Nephron progenitor cell (in vitro differentiated cells): ENCODE measurements at places on chromosomes 12 and 14.

GRCh38 chr14:103361867-103362266, 23.3 kb upstream of the MARK3 start:
- DNase-seq: no peak

DNA sequence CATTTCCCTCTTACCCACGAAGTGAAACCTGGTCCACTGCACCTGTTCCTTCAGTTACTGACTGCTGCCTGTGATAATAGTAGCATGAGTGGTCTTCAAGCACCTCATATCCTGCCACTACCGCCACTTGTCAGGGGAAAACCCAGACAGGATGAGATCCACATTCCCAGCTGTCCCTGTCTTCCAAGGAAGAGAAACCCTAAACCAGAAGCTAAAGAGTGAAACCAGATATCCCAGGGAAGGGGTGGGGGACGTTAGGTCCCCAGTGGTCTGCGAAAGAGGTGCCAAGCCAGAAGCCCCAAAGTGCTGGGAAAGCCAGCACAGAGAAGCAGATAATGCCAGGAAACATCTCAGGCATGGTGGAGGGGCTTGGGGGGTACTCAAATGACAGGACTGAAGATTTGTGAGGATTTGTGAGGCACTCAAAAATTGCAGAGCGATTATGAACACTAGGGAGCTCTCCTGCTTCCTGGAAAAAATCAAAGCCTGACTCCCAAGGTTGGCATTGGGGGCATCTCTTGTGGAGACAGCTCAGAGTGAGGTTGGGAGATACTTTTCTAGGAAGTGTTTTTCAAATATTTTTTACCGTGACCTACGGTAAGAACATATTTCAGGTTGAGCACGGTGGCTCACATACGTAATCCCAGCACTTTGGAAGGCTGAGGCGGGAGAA, 77.9 kb downstream of the TMEM30B start:
- DNase-seq: peak; percentile 22

- DNase-seq: no peak
Measured at GRCh38 chr14:81449114-81449513, 49.0 kb upstream of the STON2 start.

GRCh38 chr14:39683691-39684260, 251.5 kb upstream of the FBXO33 start:
- DNase-seq: no peak

- no peak for DNase-seq
Measured at GRCh38 chr14:102415671-102416070, 52.9 kb downstream of the TECPR2 start.

- no peak for DNase-seq
Measured at GRCh38 chr12:122293081-122293480, 26.8 kb upstream of the VPS33A start.

DNA sequence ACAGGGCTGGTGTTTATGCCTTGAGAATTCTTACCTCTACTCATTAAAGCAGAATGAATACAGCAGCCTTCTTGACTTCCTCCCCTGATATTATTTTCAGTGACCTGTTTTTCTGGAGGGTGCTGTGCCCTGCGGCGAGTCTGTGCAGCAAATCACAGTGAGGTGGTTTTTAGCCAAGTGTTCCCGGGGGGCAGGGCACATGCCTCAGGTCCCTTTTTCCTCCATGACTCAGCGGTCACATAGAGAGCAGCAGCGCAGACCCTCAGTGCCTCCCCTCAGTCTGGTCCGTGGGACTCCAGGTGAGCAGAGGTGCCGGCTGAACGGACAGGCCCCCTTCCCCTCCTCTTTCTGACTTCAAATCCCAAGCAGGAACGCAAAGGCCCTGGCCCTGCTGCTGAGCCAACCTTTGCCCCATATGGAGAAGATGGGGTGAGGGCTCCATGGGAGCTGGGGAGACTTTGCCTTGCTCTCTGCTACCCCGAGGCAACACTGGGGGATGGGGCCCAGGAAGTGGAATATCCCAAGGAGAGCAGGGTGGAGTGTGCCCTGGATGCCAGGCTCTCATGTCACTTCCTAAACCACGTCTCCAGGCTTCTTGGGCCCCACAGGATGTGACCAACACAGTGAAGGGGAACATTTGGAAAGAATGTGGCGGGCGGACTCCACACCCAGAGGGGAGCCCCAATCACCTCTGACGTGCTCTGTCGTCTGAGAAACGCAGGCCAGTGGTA, 90.0 kb downstream of the DHRS2 start:
- DNase-seq: no peak

- peak; percentile 81 for DNase-seq
Measured at GRCh38 chr12:47812797-47813510, 6.7 kb downstream of the HDAC7 start.

DNA sequence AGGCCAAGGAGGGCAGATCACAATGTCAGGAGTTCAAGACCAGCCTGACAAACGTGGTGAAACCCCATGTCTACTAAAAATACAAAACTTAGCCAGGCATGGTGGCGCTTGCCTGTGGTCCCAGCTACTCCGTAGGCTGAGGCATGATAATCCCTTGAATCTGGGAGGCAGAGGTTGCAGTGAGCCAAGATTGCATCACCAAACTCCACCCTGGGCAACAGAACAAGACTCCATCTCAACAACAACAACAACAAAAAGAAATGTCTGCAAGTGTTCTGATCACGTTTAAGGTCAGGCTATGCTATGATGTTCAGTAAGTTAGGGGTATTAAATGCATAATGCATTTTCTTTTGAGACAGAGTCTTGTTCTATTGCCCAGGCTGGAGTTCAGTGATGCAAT, 6.7 kb upstream of the PLD4 start:
- no peak for DNase-seq

DNA sequence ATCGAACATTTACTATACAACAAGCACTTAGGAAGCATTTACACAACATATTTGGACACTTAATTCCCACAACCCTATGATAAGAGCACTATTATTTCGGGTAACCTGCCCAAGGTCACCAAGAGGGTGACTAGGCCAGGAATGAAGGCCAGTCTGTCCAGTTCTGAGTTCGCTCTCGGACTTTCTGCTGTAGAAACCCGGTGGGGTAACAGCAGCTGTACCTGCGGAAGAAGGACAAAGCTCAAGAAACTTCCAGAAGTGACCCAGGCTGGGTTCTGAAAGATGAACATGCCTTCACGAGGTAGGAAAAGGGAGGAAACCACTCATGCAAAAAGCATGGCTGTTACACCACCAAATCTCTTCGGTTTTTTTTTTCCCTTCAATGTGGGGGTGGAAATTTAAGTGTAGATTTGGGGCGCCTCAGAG, 10.8 kb downstream of the PLA2G1B start:
- no peak for DNase-seq

DNA sequence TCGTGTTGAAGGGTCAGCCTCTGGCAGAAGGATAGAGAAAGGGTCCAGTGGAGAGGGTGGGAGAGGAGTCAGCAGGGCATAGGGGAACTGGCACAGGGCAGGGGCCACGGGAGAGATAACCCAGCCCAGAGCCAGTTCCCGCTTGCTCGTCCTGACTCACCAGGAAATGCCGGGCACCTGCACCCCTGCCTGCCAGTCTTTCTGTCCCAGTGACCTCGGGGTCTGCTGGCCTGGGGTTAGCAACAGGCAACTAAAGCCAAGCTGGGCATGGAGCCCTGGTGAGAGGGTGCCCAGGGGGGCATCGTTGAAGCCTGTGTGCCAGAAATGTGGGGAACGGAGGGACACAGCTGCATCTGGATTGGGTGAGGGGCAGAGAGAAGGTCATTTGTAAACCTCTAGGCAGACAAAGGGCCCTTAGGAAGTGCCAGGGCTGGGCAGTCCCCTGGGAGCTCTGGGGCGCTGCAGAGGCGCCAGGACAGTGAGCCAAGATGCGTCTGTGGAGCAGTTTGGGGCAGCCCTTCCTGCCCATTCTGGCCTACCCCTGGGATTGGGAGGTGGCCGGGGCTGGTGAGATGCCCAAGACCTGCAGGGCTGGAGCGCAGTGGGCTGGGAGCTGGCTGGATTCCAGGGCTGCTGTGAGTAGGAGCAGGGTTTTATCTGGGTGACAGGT, 5.5 kb downstream of the TNFAIP2 start:
- no peak for DNase-seq

GRCh38 chr12:91467686-91468085, 285.1 kb upstream of the DCN start:
- DNase-seq: no peak
